ENCODE measurements at places on chromosomes 13 and 19.

DNA sequence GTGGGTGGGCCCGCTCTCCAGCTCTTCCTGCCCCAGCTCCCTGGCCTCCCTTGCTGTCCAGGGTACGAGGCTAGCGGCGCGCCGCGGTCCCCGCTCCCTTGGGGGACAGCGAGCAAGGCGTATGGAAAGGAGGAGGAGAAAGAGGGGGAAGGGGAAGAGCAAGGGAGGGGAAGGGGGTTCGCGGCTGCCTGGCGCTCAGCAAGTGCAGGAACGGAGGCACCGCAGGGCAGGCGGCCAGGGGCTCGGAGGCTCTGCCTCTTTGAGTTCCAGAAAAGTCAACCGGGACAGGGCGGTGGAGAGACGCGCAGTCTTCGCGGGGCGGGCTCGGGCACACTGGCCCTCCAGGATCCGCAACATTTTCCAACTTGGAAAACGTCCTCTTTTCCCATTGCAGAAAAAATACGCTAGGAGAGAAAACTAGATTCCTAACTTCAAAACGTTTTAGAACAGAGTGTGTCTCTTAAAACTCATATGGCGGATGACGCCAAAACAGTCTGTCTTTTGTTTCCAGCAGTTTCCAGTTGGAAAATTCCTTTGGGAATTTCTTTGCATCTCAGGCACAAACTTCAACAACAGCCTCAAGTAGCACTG, 23.1 kb upstream of the TNFRSF19 start:
- DNase-seq = no peak

DNA sequence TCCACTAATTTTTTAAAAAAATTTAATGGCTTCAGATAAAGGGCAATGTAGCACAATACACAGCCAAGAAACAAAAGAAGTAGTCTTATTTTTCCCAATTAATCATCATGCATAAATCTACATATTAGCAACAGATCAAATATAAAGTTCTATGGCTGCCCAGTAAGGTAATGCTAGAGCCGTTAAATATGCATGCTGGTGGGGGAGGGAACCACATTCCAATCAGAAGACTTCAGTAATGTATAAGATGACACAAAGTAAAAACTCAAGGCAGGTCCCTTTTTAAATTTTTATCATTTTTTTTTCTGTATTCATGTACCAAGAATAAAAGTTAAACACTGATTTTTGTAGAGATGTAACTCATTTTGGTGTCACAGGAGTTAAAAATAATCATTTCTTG, 62.0 kb downstream of the MPHOSPH8 start:
- DNase-seq = no peak

- DNase-seq = no peak
Measured at GRCh38 chr13:25867038-25867437, 184.8 kb downstream of the SHISA2 start.

GRCh38 chr13:50243931-50244330, 228.7 kb downstream of the KCNRG start:
- no peak for DNase-seq

DNA sequence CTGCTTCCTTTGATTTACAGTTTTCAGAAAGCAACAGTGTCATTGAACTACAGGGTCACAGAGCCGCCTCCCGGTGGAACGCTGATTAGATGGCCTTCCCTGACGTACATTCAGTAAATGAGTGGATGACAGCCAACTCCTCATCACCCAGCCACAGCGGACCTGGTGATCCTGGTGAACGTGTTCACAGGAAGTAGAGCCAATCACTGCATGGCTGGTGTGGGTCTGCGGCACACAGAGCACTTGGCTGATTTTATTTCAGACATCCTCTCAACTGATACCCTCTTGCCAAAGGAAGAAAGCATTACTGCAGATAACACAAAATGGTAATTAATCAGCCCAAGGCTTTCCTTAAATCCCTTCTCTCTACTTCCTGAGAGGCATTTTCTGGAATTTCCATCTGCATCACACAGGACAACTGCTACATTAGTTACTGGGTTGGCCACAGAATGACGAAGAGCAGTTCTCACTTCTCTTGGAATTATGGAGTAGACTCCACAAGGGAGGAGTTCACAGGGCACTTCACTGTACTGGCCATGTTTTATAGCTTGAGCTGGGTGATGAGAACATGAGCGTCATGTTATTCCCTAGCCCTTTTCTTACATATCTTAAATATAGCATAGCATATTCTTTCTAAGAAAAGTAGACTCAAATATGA, 84.0 kb upstream of the SLC7A1 start:
- no peak for DNase-seq

DNA sequence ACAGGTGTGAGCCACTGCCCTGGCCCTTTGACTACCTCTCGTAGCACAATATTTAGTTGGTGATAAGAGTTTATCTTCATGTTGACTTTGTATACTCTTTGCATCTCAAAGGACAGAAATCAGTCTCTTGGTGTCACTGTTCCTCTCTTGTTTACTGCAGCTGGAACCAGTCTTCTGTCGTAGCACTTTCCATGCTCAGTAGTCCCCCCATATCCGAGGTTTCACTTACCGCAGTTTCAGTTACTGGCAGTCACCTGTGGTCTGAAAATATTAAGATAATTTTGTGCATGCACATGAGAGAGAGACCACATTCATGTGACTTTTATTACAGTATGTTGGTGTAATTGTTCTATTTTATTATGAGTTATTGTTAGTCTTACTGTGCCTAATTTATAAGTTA, 49.1 kb downstream of the WASF3 start:
- DNase-seq = no peak

DNA sequence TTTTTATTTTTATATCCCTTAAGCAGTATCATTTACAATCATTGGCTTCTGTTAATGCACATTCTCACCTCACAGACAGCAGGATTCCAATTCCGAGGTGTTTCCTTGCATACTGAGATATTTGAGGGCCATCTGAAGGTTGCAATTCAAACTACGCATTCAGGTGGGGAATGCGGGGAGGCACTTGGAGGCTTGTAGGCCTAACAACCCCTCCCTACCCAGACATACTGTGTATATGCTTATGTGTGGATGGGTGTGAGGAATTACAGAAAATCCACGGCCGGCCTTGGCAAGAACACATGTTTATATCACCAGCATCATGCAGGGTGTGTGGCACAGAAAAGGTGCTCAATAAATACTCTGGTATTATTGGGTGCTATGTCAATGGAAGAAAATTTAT, 43.3 kb upstream of the PCDH8 start:
- no peak for DNase-seq

DNA sequence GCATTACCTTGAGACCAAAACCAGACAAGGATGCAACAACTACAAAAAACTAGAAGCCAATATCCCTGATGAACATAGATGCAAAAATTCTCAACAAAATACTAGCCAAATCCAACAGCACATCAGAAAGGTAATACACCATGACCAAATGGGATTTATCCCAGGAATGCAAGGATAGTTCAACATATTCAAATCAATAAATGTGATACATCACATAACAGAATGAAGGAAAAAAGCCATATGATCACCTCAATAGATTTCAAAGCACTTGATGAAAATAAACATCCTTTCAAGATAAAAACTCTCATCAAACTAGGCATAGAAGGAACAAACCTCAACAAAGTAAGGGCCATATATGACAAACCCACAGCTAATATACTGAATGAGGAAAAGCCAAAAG, 10.2 kb upstream of the ZNF546 start:
- DNase-seq = no peak

- peak; percentile 81 for DNase-seq
Measured at GRCh38 chr19:13861714-13862531, 15.0 kb upstream of the NANOS3 start.

DNA sequence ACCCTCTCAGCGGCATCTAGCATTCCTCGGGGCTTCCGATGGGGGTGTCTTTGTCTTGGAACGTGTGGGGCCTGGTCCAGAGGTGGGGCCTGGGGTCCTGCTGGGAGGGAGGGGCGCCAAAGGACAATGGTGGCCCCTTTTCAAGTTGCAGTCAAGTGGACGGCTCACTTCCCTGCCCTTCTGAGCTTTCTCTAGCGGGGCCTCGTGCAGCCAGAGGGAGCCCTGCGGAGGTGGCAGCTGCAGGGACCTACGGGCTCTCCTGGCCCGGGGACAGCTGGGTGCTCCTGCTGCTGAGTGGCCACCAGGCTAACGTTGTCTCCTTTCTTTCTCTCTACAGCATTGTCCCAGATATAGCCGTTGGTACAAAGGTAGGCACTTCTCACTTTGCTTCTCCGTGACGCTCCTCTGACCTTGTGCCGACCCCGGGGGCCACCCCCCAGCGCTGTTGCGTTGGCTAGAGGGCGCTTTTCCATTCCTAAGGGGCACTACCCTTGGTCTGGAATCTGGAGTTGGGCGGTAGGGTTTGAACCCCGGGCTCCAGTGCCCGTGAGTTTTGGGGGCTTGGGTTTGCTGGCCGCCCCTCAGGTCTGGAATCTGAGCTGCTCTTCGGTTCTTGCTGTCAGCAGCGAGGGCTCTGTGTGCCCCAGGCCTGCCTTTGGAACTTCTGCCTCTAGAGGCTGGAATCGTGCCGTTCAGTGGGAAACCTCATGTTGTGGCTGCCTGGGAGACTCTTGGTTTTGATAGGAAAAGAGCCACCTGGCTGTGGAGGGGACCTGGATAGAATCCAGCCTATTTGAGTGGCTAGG, 2.0 kb downstream of the PTBP1 start:
- no peak for DNase-seq

GRCh38 chr13:113808058-113808834, 49.2 kb downstream of the TMEM255B start:
- no peak for DNase-seq

DNA sequence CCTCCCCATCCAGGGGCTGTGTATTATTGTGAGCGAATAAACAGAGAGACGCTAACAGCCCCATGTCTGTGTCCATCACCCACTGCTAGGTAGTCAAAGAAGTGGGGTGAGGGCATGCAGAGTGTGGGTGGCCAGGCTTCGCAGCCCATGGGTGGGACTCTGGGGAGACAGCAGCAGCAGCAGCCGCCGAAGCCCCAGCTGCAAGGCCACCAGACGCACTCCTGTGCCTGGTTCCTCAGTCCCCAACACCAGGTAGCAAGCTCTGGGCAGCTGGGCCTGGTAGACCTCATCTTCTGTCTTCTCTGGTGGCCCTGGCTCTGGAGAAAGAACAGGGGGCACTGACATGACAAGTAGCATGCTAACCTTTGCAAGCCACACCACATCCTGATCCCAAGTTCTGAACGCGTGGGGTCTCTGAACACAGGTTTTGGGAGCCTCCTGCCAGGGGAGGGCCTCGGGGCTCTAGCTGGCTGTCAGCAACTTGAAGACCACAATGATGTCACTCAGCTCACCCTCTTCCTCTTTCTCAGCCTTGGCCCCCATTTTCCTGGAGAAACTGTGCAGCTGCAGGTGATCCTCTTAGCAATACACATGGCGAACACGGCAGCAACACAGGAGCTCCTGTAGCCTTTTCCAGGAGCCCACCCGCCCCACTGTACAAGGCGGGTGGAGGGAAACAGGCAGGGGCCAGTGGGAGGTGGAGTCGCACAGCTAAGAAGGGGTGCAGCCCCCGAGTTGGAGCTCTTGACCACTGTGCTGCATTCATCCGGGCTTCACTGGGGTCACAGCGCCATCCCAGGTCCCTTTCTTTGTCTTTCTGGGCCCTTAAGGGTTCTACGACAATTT, 5.8 kb downstream of the FUZ start:
- DNase-seq = no peak

- peak; percentile 75 for DNase-seq
Measured at GRCh38 chr19:8578642-8579265, 1.5 kb upstream of the MYO1F start.

DNA sequence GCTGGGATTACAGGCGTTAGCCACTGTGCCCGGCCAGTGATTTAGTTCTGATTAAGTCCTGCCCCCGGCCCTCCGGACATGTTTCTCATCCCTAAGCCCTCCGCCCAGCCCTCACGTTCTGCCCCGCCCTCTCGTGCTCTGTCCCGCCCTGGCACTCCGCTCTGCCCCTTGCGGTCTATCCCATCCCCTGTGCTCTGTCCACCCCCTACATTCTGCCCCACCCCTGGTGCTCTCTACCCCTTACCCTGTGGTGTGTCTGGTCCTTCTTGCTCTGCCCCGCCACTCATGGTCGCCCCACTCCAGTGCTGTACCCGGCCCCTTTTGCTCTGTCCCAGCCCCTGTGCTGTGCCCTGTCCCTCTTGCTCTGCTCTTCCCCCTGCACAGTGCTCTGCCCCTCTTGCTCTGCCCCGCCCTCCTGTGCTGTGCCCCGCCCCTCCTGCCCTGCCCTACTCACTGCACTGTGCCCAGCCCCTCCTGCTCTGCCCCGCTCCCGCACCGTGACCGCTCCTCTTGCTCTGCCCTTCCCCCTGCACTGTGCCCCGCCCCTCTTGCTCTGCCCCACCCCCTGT, 3.0 kb downstream of the GTPBP3 start:
- DNase-seq = no peak

- no peak for DNase-seq
Measured at GRCh38 chr13:56670563-56670962, 470.2 kb upstream of the PRR20A start.

GRCh38 chr13:90680826-90681225, 666.7 kb upstream of the MIR17HG start:
- no peak for DNase-seq

GRCh38 chr13:41019011-41019487, at the start of gene ELF1:
Gene ELF1 (minus strand): TSS chr13:41019316. CDS start chr13:40982054, 37,262 bp downstream.
- peak; percentile 15 for DNase-seq

- no peak for DNase-seq
Measured at GRCh38 chr19:14619404-14619803, 36.5 kb downstream of the CLEC17A start.

- no peak for DNase-seq
Measured at GRCh38 chr19:45664575-45664974, 3.4 kb upstream of the GIPR start.

GRCh38 chr19:51691584-51692428, 1.3 kb upstream of the SPACA6 start:
- no peak for DNase-seq

GRCh38 chr19:29817316-29817715, 5.5 kb downstream of the CCNE1 start:
- no peak for DNase-seq

DNA sequence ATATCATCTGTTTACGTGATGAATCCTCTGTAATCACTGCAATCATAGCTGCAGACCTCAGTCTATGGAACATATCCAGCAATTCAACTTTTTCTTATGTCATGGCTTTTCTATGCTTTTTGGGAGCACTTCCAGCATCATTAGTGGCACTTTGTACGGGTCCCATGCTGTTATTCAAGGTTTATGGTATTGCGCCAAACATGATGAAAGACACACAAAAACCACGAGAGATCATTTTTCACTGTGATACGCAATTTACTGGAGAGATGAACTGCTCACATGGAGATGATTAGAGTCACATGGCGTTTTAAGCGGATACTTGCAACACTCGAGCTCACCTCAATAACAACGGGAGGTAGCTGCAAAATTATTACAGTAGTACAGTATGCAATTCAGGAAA, 2101.7 kb upstream of the PCDH20 start:
- no peak for DNase-seq

GRCh38 chr19:47631681-47632446, 22.9 kb downstream of the BICRA start:
- no peak for DNase-seq

GRCh38 chr13:73429701-73430100, 370.9 kb downstream of the KLF5 start:
- DNase-seq = no peak
